ENCODE measurements at places on chromosomes 6 and 20. TPM values are rescaled to one million over a fixed set of nuclear protein-coding genes. Genes with fewer than 3 reads are reported as not detected.

- no peak for DNase-seq
Measured at GRCh38 chr6:168925671-168926070, 328.0 kb downstream of the THBS2 start.

DNA sequence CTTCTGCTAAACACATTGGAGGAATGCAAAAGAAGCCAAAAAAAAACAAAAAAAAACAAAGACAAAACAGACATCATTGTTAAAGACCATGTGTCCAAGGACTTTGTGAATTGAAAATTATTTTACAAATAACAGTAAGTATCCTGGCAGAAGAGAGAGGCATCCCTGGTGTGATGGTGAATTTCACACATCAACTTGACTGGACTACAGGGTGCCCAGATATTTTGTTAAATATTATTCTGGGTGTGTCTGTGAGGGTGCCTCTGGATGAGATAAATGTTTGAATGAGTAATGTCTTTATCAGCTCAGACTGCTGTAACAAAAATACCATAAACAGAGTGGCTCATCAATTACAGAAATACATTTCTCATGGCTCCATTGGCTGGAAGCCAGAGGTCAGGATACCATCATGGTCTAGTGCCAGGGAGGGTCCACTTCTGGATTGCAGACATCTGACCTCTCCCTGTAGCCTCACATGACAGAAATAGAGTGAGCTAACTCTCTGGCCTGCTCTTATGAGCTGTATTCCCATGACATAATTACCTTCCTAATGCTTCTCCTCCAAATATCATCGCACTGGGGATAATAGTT lies 12.2 kb upstream of the C6orf118 start:
- DNase-seq = no peak

DNA sequence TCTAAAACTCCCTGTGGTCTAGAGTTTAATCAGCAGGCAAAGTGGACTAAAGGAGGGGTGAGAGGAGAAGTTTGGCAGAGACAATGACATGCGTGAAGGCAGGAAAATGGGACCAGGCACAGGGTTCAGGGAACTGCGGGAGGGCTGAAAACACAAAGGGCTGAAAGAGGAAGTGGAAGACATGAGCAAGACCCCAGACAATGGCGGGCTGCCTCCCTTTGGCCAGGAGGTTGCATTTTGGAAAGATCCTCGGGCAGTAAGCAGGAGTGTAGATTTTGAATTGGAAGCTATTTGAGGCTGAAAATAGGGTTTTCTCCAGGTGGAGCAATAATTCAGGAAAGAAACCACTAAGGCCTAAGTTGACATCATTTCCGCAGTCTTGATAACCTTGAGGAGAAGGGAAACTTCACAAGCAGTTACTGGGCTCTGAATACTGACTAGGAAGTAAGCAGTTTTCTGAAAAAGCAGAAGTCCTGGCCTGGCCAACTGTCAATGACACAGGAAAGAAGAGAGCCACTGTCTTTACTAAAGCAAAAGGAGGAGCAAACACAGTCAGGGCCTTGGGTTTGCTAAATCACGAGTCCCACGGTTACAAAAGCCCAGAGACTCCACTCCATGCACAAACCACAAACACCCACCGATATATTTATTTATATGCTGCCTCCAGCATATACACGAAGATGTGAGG lies 3.4 kb downstream of the LY86 start:
- DNase-seq = no peak

GRCh38 chr20:5065166-5065878 lies 54.4 kb downstream of the PCNA start:
- peak; percentile 42 for DNase-seq

DNA sequence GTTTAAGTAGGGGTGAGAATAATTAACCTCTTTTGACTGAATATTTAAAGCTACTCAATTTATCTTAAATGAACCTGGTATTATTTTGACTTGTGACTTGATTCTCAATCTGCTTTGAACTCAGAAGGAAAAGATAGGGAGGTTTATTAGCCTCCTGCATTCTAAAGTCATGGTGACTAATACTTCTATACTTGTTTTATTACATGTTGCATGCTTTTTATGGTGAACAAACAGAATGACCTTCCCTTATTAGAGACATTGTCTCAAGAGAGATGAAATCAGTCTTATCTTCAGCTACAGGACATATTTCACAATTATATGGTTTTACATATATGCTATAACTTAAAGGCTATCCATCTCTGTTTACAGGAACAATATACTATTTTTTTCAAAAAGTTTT lies 336.9 kb downstream of the KHDRBS2 start:
- no peak for DNase-seq

DNA sequence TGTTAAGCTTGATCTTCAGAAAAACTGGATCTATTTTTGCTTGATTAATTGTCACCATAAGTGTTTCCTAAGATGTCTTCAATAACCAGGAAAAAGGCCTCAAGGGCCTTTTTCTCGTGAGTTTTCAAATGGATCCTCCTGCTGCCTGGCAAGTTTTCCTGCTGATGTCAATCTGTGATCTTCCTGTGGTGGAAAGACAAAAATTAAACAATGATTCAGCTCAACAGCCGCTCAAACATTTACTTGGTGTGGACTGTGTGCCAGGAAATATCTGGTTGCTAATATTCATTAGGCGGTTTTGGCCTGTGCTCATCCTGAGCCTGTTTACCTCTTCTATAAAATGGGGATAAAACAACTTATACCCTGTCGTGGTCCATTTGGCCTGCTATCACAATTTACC lies 35.4 kb upstream of the SSTR4 start:
- DNase-seq = peak; percentile 19

GRCh38 chr6:138972226-138972665 lies 15.8 kb downstream of the REPS1 start:
- DNase-seq = peak; percentile 27

DNA sequence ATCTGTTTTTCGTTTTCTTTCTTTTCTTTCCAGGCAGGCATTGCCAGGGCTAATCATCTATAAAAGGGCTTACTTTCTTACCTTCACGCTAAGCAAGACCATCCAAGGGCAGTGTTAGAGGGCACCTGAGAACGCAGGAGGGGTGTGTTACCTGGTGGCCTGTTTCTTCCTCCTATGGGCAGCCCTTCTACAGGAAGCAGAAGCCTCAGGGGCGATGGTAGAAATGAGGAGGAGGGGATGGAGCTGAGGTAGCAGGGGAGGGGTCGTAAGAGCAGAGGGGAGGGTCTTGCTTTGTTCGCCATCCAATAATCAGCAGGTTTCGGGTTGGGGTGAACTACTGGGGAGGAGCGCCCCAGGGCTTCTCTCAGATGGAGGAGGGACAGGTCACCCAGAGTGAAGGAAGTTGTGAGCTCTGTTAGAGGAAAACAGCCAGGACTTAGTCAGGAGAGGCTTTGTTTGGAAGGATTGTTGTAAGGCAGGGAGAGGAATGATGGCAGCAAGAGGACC lies 1.5 kb upstream of the CCR6 start:
- DNase-seq = no peak

GRCh38 chr6:125050663-125051318 lies 88.6 kb downstream of the RNF217 start:
- DNase-seq = no peak

DNA sequence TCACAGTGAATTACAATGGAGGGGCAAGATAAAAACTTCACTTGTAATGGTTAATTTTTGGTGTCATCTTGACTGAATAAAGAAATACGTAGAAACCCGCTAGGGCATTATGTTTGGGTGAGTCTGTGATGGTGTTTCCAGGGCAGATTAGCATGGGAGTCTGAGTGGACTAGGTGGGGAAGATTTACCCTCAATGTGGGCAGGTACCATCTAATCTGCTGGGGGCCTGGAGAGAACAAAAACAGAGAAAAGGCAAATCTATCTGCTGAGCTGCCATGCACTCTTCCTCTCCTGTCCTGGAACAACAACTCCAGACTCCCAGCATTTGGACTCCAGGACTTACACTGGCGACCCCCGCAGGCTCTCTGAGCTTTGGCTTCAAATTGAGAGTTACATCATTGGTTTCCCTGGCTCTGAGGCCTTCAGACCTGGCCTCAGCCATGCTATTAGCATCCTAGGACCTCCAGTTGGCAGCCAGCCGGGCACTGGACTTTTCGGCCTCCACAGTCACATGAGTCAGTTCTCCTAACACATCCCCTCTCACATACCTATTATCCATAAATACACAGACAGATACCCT lies 19.7 kb downstream of the NINL start:
- DNase-seq = no peak

Gene EFCAB8
- not detected for total RNA-seq

Gene MUCL3
- not detected for total RNA-seq

Gene SEL1L2
- total RNA-seq = not detected

Gene C20orf202
- not detected for total RNA-seq

Gene ZNF512B
- 4.5 TPM for total RNA-seq

Gene HRH3
- total RNA-seq = not detected

Gene GPR6
- not detected for total RNA-seq
